ENCODE measurements at places on chromosomes 11 and 22.

GRCh38 chr11:93905384-93905783, 55.0 kb upstream of the VSTM5 start:
- DNase-seq = no peak

GRCh38 chr11:123301013-123301591, 106.1 kb upstream of the CLMP start:
- no peak for DNase-seq

- DNase-seq = no peak
These were observed 19.9 kb downstream of the BID start for GRCh38 chr22:17754233-17754925.

GRCh38 chr11:64605244-64605560, 14.2 kb downstream of the SLC22A12 start:
- no peak for DNase-seq

DNA sequence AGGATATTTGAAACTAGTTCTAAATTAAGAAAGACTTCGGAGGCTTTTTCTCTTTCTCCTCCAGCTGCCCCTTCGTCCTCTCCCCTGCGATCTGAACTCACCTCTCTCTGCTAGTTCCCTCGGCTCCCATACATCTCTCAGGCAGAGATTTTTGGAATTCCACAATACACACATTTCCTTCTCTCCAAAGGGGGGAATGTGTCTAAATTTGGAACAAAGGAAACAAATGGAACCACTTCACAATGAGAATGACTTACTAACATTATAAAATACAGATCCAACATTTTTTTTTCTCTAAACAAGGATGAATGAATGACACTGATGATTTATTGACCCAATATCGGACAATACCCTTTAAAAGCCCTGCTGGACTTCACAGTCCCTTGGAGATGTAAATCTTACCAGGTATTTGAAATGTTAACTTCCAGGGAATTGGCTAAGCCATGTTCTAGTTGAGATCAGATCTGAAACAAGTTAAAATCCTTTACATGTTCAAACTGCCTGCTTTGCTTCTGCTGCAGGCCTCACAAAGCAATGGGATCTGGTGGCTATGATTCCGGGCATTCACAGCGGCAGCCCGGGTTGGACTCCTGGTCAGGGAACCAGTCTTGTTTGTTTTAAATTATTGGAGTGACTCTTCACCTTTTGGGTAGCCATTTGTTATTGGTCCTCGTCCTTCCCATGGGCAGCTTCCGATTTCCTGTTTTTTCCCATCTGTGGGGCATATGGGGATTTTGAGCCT, 20.5 kb upstream of the GSTP1 start:
- DNase-seq = no peak

GRCh38 chr22:32199961-32200360, 4.9 kb downstream of the RFPL2 start:
- no peak for DNase-seq

- DNase-seq = no peak
These were observed 37.7 kb upstream of the PCF11 start for GRCh38 chr11:83119216-83119615.

DNA sequence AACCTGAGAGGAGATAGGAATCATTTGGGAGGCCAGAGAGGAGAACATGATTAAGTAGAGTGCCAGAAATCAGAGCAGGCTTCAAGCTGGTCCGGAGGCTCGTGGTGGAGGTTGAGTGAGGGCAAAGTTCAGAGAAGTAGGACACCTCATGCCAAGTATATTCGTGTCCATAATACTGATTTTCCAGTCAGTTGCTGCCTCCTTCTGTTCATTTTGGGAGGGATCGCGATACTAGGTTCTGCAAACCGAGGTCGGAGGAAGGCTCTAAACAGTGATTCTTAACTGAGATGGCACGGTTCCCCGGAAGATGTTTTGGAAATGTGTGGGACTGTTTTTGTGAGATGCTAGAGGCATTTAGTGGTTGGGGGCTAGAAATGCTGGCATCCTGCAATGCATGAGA, 13.6 kb upstream of the CD3E start:
- no peak for DNase-seq

GRCh38 chr11:17548444-17548843, 1.4 kb downstream of the OTOG start:
- DNase-seq = no peak
